ENCODE measurements at places on chromosomes 4 and X.

GRCh38 chrX:149757206-149758067 lies 16.4 kb upstream of the HSFX1 start:
- no peak for DNase-seq

DNA sequence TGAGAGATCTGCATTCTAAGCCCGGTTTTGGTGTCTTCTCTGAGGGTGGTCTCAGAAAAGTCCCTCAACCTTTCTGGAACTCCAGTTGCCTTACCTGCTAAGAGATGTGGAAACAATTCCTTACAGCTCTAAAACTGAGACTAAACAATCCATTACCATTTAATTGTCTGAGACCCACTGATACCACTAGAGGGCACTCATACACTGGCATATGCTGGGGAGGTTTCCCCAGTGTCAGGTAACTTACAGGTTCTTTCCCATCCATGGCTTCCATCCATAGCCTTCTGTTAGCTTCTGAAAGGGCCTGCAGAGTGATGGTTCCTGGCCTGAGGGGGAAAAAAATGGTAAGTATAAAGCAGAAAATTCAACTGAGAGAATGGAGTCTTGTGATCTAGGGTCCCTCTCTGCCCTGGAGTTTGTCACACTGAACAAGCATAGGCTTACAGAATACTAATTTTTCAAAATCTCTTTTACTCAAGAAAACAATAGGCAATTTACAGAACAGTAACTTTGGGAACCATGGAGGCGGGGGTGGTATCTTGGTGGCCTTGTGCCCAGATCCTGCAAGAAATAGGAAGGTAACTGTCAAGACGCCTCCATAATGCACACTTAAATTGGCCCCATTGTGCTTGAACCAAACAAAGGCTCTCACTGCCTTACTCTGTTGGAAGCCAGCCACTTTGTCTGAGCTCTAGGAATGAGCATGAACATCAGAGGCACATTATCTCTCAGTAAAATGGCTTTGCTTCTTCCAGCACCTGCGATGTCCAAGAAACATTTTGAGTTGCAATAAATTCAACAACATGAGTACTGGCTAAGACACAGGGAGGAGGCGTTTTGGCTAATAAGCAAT lies 236.1 kb downstream of the OPHN1 start:
- peak; percentile 17 for DNase-seq

DNA sequence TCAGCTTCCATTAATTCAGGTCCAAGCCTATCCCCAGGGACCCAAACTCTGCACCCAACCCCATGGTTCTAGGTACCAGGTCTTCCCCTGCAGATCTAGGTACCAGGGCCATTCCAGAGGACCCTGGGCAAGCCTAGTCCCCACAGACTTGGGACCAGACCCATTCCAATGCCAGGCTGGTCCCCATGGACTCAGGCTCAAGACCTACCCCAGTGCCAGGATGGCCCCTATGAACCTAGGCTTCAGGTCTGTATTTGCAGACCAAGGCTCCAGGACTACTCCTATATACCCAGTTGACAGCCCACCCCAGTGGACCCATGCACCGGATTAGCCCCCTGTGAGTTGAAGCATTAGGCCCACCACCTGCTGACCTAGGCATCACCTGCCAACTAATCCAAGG lies 8.9 kb downstream of the MTHFD2L start:
- DNase-seq, result no peak

GRCh38 chr4:145251391-145251790 lies 71.0 kb upstream of the OTUD4 start:
- no peak for DNase-seq

- no peak for DNase-seq
Measured at GRCh38 chr4:177271091-177271490, 38.6 kb upstream of the NEIL3 start.

- DNase-seq, result no peak
Measured at GRCh38 chr4:72094059-72094797, 62.4 kb downstream of the NPFFR2 start.
